ENCODE measurements at places on chromosomes 3 and 15.

- no peak for DNase-seq
These were observed 326.0 kb upstream of the SGO1 start for GRCh38 chr3:20511863-20512505.

GRCh38 chr3:98500019-98500418 lies 2.5 kb downstream of the OR5K2 start:
- DNase-seq, result no peak

DNA sequence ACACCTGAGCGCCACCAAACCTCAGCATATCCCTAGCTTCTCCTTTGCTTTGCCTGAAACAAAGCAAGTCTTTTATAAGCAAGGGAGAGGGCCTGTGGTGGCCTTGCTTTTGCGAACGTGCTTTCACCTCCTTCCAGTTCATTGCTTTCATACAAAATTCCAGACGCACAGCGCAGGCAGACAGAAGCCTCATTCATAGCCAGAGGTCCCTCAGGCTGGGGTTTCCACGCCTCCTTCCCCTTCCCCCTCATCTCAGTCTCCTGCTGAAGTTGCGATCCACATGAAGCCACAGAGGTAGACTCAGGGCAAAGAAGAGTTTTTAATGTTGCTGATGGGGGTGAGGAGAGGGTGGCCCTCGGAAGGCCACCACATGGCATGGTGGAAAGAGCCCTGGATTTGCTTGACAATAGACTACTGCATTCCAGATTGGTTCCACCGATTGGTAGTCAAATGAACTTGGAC lies 59.4 kb upstream of the FLNB start:
- DNase-seq, result no peak

- DNase-seq, result no peak
These were observed 108.3 kb upstream of the CTDSPL start for GRCh38 chr3:37753428-37753827.

GRCh38 chr3:160472344-160472743 lies 22.8 kb upstream of the TRIM59 start:
- DNase-seq, result no peak

DNA sequence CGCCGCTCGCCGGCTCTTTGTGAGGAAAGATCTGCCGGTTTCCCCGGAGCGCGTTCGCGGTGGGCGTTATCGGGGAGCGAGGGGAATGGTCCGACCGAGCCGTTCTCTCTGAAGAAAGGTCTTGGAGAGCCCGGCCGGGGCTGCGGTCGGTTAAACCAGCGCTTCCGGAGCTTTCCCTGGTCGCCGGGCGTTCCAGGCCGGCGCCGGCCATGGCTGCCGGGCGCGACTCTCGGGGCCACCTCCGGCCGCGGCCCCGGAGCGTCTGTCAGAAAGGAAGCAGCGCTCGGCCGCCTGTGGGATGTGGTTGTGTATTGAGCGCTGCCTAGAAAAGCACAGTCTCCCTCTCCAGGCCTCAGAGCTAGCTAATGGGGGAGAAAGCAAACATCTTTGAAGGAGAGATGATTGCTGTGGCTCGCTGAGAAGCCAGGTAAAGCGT lies 731 bp downstream of the FYTTD1 start:
- DNase-seq, result peak; percentile 66

DNA sequence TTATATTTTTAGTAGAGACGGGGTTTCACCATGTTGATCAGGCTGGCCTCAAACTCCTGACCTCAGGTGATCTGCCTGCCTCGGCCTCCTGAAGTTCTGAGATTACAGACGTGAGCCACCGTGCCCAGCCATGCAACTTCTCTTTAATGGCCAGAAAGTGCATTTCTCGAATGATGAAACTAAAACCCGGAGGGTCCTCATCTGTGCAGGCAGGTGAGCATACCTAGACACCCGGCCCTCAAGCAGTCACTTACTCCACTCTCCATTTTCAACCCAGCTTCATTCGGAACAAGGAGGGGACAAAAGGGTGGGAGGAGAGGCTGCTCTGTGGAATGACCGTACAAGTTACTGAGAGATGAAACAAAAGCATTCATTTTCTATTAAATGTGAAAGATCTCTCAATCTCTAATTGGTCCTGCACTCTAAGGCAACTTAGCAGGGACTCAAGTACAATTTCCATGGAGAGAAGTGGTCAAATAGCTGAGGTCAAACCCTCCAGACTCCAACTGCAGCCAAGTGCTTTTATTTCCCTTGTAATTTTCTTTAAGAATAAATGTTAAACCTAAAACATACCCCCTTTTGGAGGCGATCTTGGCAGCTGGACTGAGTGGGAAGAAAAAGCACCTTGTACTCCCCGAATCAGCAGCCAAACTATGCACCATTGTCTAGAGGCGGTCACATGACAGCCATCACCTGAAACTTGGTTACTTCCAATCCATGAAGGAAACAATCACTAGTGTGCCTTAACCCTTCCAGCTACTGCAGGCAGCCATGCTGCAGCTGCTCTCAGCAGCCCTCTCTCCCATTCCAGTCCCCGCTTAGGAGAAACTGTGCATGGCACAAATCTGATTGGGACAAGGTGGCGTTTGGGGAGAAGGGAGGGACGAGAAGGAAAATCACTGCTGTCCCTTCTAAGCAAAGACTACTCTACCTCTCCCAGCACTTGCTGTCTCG lies 62.2 kb downstream of the VGLL4 start:
- no peak for DNase-seq

GRCh38 chr3:185878920-185879319 lies 54.1 kb upstream of the IGF2BP2 start:
- DNase-seq, result no peak

DNA sequence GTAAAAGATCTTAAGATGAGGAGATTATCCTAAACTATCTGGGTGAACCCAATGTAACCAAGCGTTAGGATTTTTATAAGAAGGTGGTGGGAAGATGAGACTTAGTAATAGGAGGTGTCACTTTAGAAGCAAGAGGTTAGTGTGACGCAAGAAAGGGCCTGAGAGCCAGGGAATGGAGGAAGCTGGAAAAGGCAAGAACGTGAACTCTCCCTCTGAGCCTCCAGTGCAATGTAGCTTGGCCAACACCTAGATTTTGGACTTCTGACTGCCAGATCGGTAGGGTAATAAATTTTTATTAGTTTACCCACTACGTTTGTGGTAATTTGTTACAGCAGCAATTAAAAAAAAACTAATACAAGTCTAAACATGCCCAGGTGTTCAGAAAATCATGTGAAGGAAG lies 20.8 kb upstream of the CNTN6 start:
- no peak for DNase-seq

- no peak for DNase-seq
These were observed 2.0 kb upstream of the TBC1D2B start for GRCh38 chr15:78079298-78080087.

GRCh38 chr3:62723914-62724217 lies 151.3 kb downstream of the CADPS start:
- DNase-seq, result no peak

DNA sequence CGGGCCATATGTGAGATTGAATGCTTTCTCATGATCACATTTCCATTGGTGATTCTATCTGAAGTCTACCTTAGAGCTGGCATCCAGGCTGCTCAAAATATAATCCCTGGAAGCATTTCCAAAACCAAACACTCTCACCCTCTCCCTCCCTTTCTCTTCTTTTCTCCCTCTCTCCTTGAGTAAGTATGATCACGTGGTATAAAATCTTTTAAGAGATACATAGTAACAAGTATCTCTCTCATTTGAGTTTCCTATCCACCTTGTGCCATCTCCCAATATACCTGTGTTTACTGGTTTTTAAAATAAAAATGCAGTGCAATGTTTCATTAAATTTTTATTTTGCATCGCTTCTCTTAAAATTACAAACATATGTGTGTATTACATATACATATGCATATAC lies 350.9 kb upstream of the KCNH8 start:
- no peak for DNase-seq

DNA sequence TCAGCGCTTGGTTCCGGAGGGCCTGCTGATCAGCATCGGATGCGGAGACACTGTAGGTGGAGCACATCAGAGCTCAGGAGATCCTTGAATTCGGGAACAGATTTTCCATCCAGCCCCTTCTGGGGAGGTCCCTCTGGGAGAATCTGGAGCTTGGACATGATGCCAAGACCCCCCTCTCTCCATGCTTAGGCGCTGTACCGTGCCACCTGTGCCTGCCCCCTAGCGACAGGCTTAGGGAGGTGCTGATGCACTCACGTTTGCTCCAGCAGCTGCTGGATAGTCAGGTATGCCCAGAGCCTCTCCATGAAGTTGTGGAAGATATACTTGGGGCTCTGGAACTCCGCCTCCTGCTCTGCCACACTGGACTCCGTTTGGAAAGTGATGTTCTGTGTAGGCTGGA lies 9.7 kb downstream of the ITIH4 start:
- no peak for DNase-seq

- DNase-seq, result peak; percentile 65
These were observed at the start of gene RCN2 for GRCh38 chr15:76931397-76932134. TSS of gene RCN2 (plus strand) at chr15:76931749. CDS start at chr15:76931842, 93 bp downstream.

DNA sequence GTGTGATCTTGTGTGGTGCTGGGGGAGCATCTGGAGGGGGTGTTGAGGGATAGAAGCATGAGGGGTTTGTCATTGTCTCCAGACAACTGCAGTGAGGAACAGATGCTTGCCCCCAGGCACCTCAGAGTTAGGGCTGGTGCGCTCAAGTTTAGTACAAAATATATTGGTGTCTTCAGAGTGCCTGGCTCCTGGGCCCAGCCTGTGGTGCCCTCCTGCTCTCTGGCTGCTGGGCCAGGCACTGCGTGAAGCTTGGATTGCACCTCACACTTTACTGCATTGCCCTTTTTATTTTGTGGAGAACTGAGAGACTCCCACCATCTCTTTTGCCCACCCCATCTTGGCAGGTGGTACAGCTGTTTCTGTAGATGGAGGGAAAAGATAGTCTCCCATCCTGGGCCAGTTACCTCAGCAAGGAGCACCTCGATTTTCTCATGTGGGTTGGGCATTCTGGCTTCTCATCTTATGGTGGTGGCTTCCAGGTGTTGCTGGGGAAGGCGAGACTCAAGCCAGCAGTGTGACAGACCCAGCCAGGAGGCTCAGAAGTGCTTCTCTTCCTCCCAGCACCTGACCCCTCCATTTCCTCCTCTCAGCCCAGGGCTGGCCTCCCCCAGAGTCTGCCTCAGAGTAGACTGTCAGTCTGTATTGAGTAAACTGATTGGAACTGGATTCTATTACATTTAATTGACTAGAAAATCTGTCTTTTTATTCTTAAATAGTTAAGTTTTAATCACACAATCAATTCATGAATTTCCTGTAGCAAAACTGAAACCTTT lies 140.5 kb downstream of the DNAJB8 start:
- DNase-seq, result no peak

GRCh38 chr3:67685499-67685898 lies 31.1 kb upstream of the SUCLG2 start:
- no peak for DNase-seq

- DNase-seq, result no peak
These were observed 229.2 kb downstream of the SQOR start for GRCh38 chr15:45863881-45864580.

DNA sequence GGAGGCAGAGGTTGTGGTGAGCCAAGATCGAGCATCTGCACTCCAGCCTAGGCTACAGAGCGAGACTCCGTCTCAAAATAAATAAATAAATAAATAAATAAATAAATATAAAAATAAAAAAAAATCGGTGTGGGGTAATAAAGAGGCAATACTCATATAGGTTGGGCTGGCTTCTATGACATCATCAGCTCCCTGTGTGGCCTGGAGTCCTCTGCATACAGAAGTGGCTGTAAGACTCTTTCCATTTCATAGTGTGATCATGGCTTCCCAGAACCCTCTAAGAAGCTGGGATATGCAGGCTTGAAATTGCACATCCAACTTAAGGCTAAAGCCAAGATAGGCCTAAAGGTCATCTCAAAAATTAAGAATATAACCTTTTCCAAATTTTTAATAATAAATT lies 101.6 kb downstream of the ZIC4 start:
- no peak for DNase-seq

Data from NCI-H2107 (cell line).